Liver (tissue), 10 donors: ENCODE measurements at places on chromosomes 12 and 14. TPM values are rescaled to one million over a fixed set of nuclear protein-coding genes. Genes with fewer than 3 reads are reported as not detected.

- no peak for DNase-seq
Measured at GRCh38 chr12:94872971-94873733, 130.3 kb downstream of the NDUFA12 start.

DNA sequence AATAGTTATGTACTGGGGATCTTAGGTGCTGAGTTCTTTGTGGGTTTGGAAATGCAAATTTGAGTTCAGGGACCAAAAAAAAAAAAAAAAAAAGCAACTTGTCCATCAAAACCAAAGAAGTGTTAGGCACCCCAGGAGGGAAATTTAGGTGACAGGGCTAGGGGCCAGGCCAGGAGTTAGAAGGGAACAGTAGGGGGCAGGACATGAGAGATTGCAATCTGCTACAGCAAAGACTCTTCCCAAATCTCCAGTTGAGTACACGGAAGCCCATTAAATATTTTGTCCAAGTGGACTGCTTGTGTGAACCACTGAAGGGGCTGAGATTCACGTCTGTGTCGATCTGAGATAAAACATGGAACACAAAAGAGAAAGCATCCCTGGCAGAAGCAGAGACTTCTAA, 52.8 kb downstream of the TSPAN19 start:
- no peak for DNase-seq

- DNase-seq = no peak
Measured at GRCh38 chr12:50790081-50790480, 26.2 kb downstream of the ATF1 start.

Gene CSAD
- total RNA-seq = 4.4 TPM

Gene TMEM30B
- 3.9 TPM for total RNA-seq

Gene PRIMA1
- total RNA-seq = not detected

Gene KRT1
- not detected for total RNA-seq

Gene ENDOU
- total RNA-seq = 0.25 TPM

Gene BCL11B
- total RNA-seq = 0.42 TPM
